Right renal cortex interstitium (tissue), 3 donors: ENCODE measurements at places on chromosomes 6 and 20. TPM values are rescaled to one million over a fixed set of nuclear protein-coding genes. Genes with fewer than 3 reads are reported as not detected.

The RNF182 gene
- polyA plus RNA-seq = 3.9 TPM

The CCDC167 gene
- polyA plus RNA-seq = 32.6 TPM

The IRAK1BP1 gene
- polyA plus RNA-seq = 13.9 TPM

The DAAM2 gene
- polyA plus RNA-seq = 23.8 TPM

The ALDH8A1 gene
- 36.3 TPM for polyA plus RNA-seq

The L3MBTL3 gene
- 20.5 TPM for polyA plus RNA-seq

The PRICKLE4 gene
- 2.4 TPM for polyA plus RNA-seq

The ZFP57 gene
- 0.25 TPM for polyA plus RNA-seq

The IPCEF1 gene
- 6.0 TPM for polyA plus RNA-seq

The OPRL1 gene
- polyA plus RNA-seq = 0.67 TPM

The MAS1 gene
- not detected for polyA plus RNA-seq

The PLEKHG1 gene
- polyA plus RNA-seq = 34.1 TPM

The POM121L2 gene
- not detected for polyA plus RNA-seq

The PNRC1 gene
- 116 TPM for polyA plus RNA-seq

The ECT2L gene
- 0.19 TPM for polyA plus RNA-seq
